ENCODE measurements at places on chromosomes 1 and 21.
A peak's percentile ranks its signal among the peaks of the same experiment; 100 is the strongest.

GRCh38 chr1:64963466-64963865 lies 2.9 kb downstream of the JAK1 start:
- no peak for DNase-seq

- DNase-seq: no peak
These were observed 86.1 kb downstream of the DSCAM start for GRCh38 chr21:40760821-40761220.

- no peak for DNase-seq
These were observed 132.8 kb downstream of the CDC7 start for GRCh38 chr1:91633438-91633837.

- DNase-seq: peak; percentile 75
These were observed 893 bp downstream of the RCC2 start for GRCh38 chr1:17438318-17439249.

GRCh38 chr1:168360151-168361021 lies 79.7 kb downstream of the TBX19 start:
- peak; percentile 26 for DNase-seq

DNA sequence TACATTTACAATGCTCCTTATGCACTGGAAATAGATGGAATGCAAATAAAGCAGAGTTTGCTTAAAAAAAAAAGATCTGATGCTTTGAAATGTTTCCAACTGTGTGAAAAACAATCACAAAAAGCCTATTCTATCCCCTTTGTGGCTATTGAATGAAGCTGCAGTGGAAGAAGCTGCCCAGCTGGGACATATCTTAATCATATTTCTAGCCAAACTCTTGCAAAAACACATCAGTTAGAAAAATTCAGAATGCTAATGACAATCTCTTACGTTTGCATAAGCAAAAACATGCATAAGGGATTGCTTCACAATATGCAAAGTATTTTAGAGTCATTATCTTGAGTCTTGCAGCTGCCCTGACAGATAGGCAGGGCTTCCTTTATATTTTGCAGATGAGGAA lies 526.4 kb upstream of the USP24 start:
- DNase-seq: no peak

- no peak for DNase-seq
These were observed 11.8 kb downstream of the PADI4 start for GRCh38 chr1:17319561-17320350.

DNA sequence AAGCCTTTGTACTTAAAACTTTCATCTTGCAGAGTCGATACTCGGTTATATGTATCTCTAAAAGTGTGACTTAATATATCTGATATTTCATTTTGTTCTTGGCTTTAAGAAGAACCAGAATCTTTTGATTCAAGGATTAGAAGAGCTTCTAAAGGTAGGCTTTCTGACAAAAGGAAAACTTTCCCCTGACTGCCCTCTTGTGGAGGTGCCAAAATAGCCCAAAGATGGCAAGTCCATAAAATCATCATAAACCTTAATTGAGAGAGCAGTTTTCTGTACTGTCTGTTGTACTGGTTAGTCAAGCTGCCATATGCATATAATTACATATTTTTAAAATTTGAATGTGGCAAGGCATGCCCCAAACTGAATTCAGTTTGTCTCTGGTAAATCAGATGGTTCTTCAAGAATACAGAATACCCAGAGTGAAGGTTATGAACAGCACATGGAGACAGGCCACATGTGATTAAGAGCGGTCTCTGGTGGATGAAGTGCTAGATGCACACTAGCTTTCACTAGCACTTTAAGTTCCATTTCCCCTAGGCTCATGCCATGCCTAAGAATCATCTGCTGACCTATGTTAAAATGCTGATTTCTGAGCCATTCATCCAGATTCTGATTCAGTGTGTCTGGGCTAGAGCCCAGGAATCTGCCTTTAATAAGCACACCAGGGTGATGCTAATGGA lies 27.7 kb upstream of the ELAVL4 start:
- no peak for DNase-seq

DNA sequence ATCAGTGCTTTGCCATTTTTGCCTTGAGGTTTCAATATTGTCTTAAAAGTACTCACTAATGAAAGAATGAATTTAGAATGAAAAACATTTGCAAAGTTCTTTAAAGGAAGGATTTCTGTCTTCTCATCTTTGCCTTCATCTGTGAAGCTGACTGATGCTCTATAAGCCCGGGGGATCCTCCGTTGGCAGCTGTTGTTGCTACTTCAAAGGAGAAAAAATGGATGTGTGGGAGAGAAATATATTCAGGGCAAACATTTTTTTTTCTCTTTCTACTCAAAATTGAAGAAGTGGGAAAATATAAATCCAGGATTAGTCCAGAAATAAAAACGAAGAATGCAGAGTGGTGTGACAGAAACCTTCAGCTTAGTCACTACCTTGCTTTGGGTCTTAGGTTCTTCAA lies 142.5 kb downstream of the OLFM3 start:
- DNase-seq: no peak

DNA sequence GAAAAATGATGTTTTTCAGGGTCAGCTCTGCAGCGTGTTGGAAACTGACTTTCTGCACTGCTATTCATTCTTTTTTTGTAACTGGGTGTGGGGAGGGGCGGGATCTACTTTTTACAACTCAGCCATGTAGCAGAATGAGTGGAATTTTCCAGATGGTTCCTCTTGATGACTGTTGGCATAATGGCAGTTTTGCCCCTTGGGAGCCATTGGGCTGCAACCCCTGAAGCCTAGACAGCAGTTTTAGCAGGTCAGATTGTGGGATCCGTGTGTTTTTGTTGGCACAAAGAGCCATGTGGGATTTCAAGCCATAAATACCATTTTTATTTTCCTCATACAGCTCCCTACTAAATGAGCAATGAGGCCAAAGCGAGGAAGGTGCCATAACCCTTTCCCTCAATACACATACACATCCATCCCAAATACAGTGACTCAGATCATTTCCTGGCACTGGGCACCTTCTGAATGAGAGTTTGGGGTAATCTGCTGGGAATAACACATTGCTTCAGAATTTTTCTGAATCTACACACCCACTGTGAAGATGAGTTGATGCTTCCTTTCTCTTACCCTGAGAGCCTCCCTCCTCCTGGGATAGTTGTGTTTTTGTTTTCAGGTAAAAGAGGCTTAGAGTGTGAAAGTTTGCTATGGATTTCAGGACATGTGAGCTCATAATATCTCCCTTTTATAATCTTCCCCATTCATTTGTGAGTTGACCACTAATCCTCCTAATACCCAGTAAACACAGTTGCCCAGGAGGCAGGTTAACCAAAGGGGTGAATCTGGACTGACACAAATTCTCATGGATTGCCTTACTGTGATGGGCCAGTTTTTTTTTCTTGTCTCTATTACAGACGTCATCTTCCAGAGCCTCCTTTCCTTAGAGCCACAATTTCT lies 13.1 kb downstream of the S100A10 start:
- DNase-seq: peak; percentile 46

GRCh38 chr1:230332061-230332460 lies 94.1 kb downstream of the PGBD5 start:
- no peak for DNase-seq

GRCh38 chr1:21212126-21212525 lies 35.4 kb upstream of the EIF4G3 start:
- peak; percentile 73 for DNase-seq

- peak; percentile 70 for DNase-seq
These were observed 53.1 kb upstream of the HMCN1 start for GRCh38 chr1:185681034-185681633.

GRCh38 chr1:8457760-8458381 lies 140.0 kb downstream of the SLC45A1 start:
- no peak for DNase-seq

- DNase-seq: peak; percentile 44
These were observed 427 bp downstream of the AKR7A2 start for GRCh38 chr1:19311503-19311930.

DNA sequence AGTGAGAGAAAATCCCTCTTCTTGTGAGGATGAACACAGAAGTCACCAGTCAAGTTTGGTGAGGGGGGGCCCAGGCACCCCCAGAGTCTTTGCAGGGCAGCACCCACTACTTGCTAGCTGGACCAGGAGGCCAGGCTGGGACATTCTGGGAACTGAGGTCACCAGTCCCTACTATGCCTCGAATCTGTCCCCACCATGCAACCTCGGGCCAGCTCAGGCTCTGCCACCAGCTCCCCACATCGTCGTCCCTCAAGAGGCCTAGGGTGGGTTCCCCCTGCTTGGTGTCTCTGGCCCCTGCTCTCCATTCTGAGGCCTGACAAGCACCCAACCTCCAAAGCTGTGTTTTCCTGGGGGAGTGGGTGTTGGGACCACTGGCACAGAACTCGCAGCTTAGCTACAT lies 22.2 kb upstream of the ZNF678 start:
- DNase-seq: no peak

GRCh38 chr1:149995927-149996326 lies 14.6 kb downstream of the OTUD7B start:
- DNase-seq: peak; percentile 86

Data from ELR (cell line).